ENCODE measurements at places on chromosomes 2 and 18. TPM values are rescaled to one million over a fixed set of nuclear protein-coding genes. Genes with fewer than 3 reads are reported as not detected.

Gene ST8SIA5
- not detected for total RNA-seq

Gene IL36A
- total RNA-seq: not detected

Gene SLC9A4
- 0.07 TPM for total RNA-seq

Gene DSEL
- total RNA-seq: 0.10 TPM

Gene ZAP70
- 167 TPM for total RNA-seq

Gene SDC1
- 0.67 TPM for total RNA-seq

- no peak for DNase-seq
Measured at GRCh38 chr2:70988151-70988550, 6.5 kb downstream of the TEX261 start.

DNA sequence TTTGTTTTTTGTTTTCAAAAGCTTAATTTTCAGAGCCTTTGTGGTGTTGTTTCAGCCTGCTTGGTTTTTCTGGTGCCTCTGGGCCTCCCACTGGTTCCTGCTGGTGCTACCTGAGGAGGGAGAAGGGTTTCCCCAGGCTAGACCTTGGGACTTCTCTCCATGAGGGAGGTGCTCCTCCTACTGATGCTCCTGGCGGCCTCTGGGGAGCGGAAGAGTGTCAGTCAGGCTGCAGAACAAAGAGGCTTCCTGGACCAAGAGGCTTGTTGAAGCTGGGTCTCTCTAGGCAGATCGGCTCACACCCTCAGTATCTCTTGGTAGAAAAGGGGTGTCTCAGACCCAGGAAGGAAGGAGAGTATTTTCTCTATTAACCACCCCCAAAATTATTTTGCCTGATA, 32.2 kb downstream of the RFX8 start:
- no peak for DNase-seq

DNA sequence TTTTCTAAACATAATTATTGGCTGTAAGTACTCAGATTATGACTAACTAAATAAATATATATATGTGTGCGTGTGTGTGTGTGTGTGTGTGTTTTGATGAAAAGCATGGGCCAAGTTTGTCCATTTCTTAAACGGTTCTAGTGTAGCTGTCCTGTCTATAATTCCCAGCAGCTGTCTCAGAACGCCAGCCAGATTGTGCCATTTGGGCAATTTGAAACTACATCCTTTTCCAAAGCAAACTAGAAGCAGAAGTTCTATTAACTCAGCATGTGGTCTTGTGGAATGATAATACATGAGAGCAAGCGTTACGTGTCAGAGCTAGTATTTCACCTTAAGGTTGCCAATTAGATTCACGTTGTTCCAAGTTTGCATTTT, 1.7 kb downstream of the ARHGAP28 start:
- no peak for DNase-seq

DNA sequence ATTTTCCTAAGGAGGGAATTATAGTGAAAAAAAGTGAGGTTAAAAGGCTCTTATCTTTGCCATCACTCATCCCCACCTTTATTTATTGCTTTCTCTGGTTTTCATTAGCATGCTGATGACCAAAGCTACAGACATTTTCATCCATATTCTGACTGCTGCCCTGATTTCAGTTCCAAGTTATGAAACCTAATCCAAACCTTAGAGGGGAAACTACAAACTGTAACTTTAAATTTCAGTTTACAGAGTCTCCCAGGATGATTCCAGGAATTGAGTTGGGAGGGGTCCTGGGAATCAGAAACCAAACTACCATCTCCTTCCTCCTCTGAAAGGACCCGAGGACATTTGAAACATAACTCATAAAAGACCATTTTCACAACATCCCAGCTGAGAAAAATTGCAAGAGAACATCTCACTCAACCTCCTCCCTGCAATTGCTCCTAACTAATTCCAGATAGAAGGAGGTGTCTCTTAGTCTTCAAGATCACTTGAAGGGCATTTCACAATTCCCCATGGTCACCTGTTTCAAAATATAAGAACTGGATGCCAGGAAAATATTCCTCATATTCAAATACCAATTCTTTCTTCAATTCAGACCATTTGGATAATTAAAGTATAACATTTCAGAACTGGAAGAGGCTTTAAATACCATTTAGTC, 520.6 kb downstream of the TNS1 start:
- DNase-seq: no peak

DNA sequence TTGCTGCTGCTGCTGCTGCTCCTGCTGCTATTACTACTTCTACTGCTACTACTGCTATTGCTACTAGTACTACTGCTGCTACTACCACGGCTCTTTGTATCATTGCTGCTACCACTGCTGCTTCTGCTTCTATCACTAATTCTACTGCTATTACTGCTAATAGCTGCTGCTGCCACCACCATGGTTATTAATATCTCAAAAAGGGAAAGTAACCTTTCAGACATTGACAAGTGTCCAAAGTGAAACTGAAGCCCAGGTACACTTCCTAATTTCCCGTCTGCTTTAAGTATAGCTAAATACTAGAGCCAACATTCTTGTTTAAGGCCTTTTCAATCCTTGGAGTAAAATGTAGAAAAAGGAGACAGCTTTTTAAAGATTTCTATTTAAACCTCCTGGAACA, 45.4 kb upstream of the EHBP1 start:
- DNase-seq: no peak

DNA sequence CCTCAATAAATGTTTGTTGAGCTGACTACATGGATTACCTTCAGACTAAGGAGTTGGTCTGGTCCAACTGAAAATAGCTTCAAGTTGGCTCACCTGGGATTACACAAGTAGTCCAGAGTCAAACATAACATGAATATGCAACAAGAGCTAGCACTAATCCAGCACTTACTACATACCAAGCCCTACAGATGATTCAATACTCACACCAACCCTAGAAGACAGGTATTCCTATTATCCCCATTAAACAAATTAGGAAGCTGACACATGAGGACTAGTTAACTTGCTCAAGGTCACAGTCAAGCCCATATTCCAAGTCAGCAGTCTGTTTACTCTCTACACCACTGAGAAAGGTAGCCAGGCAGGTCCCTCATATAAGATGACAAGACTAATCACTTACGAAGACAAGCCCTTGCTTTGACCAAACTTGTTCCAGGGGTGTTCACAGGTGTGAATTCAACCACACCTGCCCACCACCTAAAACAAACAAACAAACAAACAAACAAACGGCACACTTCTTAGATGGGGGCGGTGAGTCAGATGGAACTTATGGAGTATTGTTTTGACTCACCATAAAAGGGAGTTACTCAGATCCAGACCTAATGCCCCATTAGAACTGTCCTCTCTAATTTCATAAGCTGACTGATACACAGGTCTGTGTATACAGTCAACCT, 29.1 kb downstream of the TMEM131 start:
- no peak for DNase-seq

- no peak for DNase-seq
Measured at GRCh38 chr2:42117923-42118753, 51.0 kb upstream of the EML4 start.

- no peak for DNase-seq
Measured at GRCh38 chr2:10531874-10532637, 83.9 kb upstream of the ODC1 start.

- DNase-seq: no peak
Measured at GRCh38 chr2:7753777-7754176, 836.6 kb downstream of the RNF144A start.

DNA sequence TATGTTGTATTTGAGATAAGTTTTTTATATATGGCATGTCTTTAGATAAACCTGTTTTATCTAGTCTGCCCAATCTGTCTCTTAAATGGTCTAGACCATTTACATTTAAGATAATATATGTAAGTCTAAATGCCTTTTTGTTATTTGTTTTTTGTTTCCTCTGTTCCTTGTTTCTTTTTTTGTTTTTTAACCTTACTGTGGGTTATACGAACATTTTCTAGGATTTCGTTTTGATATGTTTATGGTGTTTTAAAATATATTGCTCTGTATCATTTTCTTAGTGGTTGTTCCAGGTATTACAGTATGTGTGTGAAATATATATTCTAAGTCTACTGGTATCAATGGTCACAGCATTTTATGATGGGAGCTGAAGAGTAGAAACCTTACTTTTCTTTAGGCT, 13.3 kb downstream of the BCL2L11 start:
- no peak for DNase-seq

GRCh38 chr2:96907115-96908041, 37.5 kb upstream of the SEMA4C start:
- DNase-seq: no peak

GRCh38 chr2:219001577-219002394, 8.6 kb upstream of the CRYBA2 start:
- peak; percentile 70 for DNase-seq

- DNase-seq: no peak
Measured at GRCh38 chr2:184921676-184922075, 323.3 kb downstream of the ZNF804A start.

DNA sequence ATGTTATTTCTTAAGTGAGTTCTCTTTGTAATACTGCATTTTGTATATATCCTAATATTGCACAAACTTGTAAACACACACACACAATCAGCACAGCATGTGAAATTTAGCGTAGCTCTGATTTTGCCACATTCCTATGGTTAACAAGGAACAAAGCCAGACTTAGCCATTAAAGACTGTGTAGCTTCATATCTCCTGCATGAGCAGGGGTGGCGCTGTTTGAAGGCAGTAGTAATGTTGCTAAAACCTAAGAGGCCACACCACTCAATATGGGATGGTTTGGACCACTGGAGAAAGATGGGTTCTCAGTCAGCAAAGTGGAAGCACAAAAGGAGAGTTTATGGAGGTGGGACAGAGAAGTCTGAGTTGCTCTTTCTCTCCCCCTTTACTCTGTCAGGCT, 61.1 kb upstream of the RND3 start:
- no peak for DNase-seq

- no peak for DNase-seq
Measured at GRCh38 chr2:40325116-40325515, 126.8 kb downstream of the SLC8A1 start.

DNA sequence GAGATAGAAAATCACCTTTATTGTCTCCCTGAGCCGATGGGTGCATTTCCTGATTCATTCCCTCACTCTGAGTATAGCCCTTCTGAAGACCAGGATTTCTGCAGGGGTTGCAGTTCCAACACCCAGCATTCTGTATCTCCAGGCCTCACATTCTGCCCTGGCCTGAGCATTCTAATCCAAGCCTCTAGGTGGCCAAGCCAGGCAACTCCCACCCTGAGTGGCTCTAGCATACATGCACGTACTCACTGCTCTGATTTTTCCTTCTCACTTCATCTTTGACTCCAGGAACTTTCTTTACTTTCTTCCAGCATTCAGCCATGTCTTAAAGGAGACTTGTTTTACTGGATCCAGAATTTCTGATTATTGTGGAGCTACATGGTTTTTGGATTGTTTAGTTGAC, 100.7 kb upstream of the STK39 start:
- peak; percentile 23 for DNase-seq

DNA sequence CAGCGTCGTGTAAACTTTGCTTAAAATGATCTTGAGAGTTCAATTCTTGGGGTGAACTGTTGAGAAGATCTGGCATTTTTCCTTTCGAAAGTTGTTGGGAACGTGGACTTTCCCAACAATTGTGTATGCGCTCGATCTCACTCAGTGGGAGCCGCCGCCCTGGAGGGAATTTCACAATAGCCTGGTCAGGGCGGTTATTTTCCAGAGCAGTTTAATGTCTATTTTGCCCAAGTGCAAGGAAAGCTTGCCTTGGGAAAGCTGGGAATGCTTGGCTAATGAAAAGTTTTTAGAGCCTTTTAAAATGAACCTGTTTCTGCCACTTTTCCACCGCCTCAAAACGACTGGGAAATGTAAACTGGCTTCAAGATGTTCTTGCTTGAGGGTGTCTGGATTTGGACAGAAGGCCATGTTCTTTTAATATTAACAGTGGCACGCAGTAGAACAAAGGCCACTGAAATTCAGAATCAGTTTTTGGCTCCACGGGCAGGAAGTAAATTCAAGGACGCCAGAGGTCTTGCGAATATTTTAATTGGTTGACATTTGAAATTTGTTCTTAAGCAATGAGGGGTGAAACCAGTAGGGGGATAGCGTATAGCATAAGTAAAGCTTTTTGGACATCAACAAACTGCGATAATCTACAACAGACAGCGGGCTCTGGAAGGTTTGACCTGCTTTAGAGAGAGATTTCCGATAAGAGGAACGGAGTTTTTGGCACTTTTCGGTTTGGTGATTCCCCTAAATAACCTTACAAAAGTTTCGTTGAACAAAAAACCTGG, 1.2 kb downstream of the CFLAR start:
- peak; percentile 56 for DNase-seq

DNA sequence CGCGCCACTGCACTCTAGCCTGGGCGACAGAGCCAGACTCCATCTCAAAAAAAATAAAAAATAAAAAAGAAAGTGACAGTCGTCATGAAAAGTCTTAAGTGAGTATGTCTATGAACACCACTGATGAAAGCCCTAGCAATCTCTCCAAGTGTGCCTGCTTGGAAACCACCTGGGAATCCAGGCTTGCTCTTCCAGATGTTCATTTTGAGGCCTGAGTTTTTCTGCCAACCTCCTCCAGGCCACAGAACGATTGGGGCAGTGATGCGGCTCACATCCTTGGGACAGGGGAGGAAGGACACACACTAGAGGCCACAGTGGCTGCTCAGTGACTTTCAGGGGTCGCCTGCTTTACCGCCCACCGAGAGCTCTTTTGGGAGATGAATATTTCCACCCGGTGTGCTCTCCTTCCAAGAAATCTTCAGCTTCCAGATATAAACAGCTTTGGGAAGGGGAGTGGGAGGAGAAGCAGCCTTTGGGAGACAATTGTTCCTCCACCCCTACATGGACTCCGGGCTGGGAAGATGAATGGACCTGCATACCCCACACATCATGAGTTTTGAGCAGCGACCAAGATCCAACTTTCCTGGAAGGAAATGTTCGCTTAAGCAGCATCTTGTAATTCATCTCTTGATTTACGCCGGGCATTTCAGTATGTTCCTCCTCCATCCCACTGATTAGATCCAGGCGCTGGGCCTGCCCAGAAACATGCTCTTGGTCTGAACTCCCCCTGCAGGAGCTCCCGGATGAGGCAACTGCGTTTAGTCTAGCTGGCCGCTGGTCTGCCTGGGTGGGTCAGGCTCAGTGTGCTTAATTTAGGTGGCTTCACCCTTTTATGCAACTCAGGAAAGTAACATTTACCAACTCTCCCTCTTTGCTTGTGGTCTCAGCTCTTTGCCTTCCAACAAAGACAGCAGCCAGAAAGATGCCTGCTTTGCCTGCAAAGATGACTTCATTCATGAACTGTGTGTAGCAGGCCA, 6.2 kb upstream of the ARMC9 start:
- DNase-seq: no peak

DNA sequence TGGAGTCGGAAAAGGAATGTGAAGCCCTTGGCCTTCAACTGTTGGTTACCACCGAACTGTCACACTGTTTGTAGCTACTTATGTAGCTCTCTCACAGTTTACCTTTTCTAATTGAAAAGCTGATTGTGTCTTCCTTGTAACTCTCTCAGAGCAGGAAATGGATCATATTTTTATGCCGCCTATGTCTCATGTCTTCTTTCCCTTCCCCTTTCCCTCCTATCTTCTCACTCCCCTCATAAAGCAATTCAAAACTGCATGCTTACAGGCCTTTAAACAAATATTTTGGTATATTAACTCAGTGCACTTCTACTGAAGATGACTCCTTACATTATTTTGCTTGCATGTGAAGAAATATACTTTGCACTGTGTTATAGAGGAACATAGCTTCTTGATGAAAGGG, 6.0 kb downstream of the SLC39A10 start:
- no peak for DNase-seq

GRCh38 chr2:105879106-105879802, 134.5 kb downstream of the NCK2 start:
- DNase-seq: no peak

Data from activated naive CD4-positive, alpha-beta T cell treated with anti-CD3 and anti-CD28 coated beads for 36 hours (primary cell).